ENCODE measurements at places on chromosomes 5 and 9.

- DNase-seq = no peak
Measured at GRCh38 chr5:159362220-159362619, 31.9 kb upstream of the IL12B start.

GRCh38 chr9:34983209-34983608 lies 6.3 kb upstream of the DNAJB5 start:
- DNase-seq = no peak

DNA sequence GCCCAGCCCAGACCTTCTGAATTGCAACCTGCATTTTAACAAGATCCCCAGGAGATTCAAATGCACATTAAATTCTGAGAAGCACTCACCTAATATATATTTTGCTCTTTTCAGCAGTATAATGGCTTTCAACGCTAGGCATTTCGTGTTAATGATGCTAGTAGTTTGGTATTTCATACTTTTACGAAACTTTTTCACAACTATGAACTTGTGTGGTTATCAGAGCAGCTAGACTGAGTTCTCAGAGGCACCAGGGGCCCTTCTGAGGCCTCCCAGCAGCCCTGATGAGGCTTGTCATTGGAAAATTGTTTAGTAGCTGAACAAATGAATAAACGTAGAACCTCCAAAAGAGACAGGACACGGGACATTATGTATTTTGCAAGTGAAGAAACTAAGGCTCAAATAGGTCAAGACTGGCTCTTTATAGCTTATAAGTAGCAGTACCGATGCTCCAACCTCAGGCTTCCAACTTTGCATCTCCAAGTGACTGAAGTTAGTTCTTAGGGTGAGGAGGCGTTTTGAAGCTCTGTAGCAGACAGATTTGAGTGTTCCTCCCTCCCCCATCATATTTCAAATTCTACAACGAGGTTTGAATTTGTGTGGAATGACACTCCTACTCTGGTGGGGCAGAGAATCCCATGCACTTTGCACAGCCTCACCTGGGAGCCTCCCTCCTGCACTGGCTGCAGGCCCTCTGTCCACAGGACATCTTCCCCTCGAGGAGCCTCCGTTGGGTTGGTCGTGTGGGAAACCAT lies 121.1 kb upstream of the SLC25A48 start:
- DNase-seq = no peak

DNA sequence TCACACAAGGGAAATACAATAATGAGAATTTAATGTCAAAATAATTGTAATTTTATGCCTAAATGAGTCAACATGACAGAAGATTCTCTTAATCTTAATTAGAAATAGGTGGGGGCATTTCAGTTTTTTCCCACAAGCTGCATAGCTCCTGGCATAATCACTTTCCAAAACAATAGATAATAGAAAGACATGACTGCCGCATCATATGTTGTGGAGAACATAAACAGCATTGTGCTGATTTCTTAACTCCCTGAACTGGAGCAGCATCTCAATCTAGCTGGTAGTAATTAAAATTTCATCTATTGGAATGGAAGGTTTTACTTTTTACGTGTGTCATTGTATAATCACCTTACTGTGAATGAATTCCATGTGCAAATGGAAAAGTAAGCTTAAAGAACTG lies 112.1 kb downstream of the ST8SIA4 start:
- no peak for DNase-seq

DNA sequence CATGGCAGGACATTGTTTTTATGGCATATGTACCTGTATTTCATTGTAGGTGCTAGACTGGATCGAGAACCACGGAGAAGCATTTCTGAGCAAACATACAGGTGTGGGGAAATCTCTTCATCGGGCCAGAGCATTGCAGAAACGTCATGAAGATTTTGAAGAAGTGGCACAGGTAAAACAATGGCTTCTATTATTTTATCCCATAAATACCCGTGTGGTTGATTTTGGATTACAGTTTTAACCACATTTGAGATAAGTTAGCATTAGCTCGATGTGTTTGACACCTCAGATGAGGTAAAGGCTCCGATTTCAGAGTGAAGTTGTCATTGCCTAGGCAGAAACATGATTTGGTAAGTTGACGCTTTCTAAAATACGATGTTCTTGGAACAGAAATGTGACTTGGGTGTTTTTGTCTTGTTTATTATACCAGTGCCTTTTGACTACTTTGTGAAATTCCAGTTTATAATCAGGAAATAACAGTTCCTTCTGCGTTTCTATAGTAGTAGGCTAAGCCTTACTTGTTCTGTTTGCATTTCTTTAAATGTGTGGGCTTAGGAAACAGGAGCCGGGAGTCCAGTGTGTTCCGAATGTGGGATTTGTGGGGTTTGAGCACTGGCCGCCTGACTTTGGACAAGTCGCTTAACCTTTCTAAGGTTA lies 187.7 kb downstream of the TRIO start:
- DNase-seq = no peak
